Activated CD8-positive, alpha-beta memory T cell treated with anti-CD3 and anti-CD28 coated beads, Interleukin-2, amount 10 ng/mL, durations not matched to agents 7 days and 5 days (primary cell): ENCODE measurements at places on chromosomes 1 and 21. TPM values are rescaled to one million over a fixed set of nuclear protein-coding genes. Genes with fewer than 3 reads are reported as not detected.

- no peak for DNase-seq
Observed at GRCh38 chr1:234620272-234621126, 10.5 kb upstream of the IRF2BP2 start.

GRCh38 chr21:27807596-27807995 is 840.7 kb upstream of the ADAMTS5 start:
- DNase-seq, result no peak

DNA sequence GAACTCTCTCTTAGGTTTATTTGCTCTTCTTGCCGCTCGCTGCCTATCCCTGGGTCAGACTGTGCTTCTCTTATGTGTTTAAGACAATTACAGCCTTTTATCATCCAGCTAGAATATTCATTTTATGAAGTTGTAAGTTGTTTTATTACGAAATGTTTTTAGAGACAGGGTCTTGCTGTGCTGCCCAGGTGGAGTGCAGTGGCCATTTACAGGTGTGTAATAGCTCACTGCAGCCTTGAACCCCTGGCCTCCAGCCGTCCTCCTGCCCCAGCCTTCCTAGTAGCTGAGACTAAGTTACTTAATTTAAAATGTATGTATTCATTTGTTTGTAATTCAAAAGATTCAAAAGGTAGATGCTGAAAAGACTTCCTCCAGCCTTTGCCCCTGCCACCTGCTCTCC is 99.0 kb upstream of the KIF26B start:
- DNase-seq, result no peak

DNA sequence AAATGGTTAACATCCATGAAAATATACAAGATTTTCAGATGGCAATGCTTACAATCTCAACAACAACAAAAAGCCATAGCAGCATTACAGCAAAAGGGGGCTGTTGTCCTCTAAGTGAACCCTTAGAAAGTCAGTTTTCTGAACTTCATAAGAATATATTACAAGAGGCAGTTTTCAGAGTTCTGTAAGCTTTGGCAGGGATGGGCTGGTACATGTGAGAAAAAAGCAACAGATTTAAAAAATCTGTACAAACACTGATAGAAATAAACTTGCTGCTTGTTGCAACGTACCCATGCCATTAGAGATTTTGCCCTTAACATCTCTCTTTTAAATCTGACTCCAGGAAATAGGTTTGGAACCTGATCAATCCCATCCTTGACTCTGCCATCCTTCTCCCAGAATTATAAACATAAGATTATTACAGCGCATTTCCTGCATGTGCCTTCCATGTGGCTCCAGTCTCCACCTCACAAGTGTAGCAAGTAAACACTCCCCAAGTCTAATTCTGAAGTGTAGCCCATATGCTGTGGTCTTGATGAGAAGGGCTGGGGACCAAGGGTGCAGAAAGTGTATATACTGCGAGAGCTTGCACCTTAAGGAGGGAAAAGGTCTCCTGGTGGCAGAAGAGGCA is 101.4 kb upstream of the TSPAN2 start:
- no peak for DNase-seq

DNA sequence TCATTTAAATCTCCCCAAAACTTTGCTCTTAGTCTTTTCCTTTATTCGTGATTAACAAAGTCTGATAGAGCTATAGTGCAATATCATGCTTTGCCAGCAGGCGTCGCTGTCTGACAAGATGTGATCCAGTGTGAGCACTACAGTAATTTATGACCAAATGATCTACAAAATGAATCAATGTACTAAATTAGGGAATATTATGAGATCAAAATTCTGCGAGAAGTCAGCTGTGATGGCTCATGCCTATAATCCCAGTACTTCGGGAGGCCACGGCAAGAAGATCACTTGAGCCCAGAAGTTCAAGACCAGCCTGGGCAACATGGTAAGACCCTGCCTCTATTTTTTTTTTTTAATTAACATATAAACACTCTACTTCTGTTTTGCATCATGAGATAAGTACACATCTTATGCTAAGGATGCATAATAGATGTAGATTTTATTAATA is 3.6 kb upstream of the SPSB1 start:
- DNase-seq, result peak; percentile 89

- DNase-seq, result no peak
Observed at GRCh38 chr1:244893836-244894235, 29.5 kb upstream of the HNRNPU start.

C1orf105 gene
- not detected for total RNA-seq

FAM89A gene
- total RNA-seq, result 9.8 TPM

SELP gene
- not detected for total RNA-seq

C4BPA gene
- total RNA-seq, result not detected
